SK-N-SH (cell line): ENCODE measurements at places on chromosomes 5 and 9.

DNA sequence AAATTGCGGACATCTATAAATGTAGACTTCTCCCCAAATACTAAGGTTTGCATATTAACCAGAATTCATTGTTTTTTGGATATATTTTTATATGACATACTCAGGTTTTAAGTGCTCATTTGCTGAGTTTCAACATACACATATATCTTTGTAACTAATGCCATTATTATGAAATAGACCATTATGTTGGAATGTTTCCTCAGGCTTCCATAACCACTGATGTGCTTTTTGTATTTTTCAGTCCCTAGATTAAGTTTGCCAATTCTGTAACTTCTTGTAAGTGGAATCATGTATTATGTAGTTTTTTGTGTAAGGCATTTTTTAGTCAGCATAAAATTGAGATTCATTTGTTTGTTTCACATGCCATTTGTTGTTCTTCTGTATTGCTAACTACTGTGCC lies 32.1 kb downstream of the HSPA4 start:
- DNase-seq: no peak

GRCh38 chr5:110753600-110753999 lies 14.8 kb downstream of the SLC25A46 start:
- no peak for DNase-seq

DNA sequence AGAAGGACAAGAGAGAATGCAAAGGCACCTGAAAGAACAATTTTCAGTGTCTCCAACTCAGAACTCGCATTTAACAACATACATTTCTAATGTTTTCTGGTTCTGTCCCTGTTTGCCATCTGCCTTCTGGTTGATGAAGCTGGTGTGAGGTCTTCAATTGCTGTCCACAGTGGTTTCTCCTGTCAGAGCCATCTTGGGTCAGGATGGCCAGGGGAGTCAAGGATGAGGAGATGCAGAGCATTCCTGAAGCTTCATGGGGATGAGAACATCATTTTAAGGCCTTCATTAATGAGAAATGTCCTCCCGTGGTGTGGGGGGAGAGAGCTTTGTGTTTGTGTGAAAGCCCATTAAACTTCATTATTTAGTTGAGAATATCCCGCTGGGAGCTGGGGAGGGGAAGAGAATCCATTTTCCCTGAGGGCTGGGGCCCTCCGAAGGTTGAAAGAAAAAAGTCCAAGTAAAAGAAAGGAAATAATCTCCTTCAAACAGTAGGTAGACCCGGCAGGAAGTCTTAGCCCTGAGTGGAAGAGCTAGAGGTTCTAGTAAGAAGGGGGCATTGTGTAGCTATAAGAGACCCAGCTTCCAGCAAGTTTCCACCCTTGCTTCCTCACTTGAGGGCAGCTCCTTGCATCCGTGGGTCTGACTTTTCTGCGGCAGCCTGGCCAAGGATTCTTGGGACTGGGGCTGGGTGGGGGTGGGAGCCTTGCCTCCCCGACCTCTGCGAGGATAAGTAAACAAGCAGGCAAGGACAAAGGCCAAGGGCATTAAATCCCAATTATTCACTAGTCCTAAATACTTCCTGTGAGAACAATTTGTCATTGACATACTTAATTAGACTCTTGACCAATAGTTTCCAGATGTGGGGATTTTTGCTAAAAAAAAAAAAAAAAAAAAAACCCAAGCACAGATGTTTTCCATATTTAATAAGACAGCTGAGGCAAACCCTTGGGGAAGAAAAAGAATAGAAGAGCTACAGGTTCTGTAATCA lies 119.2 kb downstream of the MSX2 start:
- DNase-seq: peak; percentile 13

DNA sequence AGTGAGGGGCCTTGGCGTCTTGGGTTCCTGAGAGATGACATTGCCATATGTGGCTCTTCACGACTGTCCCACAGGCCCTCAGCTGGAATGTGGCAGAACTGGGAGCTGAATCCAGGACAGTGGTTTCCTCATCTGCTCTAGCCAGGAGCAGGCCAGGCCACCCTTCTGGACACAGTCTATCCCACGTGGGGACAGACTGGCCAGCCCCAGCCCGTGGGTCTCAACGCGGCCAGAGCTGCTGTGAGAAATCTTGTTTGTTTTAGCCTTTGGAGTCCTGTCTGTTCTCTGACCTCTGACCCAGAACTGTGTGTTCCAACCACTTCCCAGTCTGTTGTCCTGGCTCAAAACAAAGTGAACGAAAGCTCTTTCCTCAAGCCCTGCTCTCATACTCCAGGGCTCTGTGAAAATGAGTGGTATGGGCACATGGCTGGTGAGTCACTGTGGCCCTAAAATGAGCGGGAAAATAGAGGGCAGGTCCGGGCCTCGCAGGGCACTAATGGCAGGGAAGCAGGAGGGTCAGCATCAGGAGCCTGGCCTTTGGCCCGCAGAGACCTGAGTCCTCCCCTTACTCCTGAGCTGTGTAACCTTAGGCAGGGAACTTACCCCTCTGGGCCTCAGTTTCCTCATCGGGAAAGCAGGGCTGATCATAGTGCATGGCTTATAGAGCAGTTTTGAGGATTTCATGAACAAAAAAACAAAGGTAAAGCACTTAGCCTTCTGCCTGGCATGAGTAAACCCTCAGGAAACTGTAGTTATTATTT lies 34.8 kb upstream of the GLRX start:
- DNase-seq: no peak

DNA sequence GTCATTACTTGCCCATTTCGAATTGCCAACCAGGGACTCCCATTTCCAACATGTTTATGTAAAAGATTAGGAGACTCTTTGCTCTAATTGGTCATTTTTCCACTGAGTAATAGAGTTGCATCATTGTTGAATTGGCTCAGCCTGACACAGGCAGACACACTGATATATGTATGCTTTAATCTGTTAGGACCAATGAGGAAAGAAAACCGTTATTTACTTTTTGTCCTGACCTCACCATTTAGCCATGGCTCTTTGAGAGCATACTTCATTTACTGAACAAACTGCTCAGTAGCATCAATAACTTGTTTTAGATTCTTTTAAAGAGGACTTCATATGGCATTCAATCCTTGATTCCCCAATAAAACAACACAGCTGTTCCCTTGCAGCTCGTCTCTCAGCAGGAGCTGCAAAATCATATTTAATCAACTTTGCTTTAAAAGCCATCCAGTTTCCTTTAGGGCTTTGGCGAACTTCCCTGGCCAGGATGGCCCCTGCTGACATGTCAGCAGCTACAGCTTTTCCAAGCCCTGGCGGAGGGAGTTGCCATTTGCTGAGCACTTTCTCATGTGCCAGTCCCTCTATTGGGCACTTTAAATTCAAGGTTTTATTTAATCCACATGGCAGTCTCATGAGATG lies 251.5 kb upstream of the TNC start:
- peak; percentile 67 for DNase-seq

DNA sequence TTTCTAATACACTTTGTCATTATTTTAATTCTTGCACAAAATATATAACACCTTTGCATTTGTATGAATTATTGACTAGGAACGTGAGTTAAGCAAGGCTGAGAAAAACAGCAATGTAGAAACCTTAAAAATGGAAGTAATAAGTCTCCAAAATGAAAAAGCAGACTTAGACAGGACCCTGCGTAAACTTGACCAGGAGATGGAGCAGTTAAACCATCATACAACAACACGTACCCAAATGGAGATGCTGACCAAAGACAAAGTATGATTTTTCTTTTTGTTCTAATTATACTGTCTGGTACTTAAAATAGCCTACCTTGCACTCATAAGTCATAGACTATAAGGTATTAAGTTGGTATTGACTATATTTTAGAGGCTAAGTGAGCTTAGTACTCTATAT lies 34.4 kb downstream of the RAD50 start:
- DNase-seq: peak; percentile 4

GRCh38 chr5:75558981-75559632 lies 47.4 kb downstream of the POLK start:
- DNase-seq: no peak

DNA sequence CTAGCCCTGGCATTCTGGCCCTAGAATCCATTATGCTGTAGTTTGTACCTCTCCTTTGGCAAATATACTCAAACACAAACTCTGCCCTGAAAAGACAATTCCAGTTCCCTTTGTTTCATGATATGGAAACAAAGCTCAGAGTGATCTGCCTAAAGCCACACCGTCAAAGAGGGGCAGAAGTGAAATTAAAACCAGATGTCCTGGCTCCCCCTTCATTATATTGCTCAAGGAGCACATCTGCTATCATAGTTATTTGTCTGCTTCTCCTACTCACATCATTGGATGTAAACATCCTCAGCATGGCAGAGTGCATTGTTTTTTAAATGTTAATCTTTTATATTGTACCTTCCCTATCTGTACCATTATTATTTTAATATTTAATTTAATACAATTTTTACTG lies 266.7 kb upstream of the SMARCA2 start:
- peak; percentile 36 for DNase-seq

DNA sequence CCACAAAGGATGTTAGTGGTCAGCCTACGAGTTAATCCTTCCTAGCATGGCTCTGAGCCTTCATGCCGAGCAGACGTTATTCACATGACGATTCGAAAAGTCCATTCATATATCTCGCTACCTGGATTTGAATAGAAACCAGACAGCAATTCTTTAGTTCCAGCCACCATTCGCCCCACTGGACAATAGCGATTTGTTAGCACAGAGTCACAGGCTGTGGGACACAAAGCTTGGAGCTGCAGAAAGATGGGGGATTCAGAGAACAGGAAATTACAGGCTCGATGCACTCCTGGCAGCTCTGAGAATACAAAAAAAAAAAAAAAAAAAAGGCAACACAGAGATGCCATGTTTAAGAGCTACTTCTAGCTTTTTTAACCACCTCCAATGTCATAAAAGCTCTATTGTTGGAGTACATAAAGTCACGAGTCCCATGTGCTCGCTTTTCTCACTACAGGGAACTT lies 110.7 kb downstream of the NR6A1 start:
- DNase-seq: peak; percentile 22

DNA sequence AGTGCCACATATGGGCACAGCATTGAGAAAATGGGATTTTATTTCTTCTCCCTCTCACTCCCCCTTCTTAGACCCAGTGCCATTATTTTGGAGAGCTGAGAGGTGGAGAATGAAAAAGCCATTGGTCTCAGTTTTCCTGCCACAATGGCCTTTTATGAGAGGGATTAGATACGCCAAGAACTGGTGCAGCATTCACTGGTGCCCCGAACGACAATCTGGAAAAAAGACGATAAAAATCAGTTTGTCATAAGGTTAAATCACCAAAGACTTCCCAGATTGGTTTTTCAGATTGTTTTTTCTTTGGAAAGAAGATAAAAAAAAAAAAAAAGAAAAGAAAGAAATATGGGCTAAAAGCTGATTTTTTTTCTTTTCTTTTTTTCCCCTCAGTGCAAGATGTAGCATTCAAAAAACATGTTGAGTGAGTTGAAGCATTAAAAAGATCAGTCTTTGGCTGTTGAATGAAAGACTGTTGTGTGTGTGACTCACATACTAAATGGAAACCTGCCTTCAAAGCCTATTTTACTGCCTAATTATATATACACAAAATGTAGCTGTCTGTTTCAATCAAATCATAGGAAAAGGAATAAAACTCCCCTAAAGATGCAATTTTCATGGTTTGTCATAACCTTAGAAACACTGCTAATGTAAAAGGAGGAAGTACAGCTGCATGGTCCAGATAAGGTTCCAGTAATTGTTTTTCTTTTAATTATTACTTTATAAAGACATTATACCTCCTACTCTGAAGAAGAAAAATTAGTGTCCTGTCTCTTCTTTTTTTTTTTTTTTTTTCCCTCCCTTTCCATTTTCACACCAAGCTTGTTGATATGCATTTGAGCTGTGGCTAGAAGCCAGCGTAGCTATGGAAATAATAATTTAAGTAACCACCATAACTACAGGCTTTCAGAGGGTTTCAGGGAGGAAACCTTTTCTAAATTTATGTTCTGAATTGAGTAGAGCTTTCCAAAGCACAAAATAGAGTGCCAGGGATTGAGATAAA lies 27.2 kb upstream of the ZNF608 start:
- DNase-seq: peak; percentile 16

DNA sequence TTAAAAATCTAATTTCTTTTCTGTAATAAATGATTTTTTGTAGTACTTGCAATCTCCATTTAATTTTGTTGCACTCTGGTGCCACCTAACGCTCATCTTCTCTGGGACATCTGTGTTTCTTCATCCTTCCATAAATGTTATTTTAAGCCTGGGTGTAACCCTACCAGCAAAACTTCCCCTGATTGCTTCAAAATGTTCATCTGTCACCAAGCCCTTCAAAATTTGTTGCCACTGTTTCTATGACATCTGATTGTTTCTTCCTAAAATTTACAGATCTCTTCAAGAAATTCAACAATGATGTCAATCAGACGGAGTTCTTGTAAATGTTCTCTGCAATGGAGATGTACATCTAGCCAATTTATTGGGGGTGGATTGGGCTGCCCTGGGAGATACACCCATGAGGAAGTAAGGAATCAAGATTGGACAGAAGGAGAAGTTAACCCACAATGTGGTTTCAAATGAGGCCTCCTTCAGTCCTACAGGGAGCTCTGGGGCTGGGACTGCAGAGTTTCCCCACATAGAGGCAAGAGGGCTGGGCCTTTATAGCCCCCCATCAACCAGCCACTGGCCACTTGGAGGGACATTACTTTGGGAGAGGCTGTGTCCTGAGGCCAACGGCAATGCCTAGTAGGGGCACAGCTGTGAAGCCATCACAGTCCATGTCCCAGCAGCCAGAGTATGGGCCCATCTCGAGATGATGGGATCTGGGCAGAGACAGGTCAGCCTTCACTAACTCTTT lies 23.3 kb downstream of the MCTP1 start:
- no peak for DNase-seq

DNA sequence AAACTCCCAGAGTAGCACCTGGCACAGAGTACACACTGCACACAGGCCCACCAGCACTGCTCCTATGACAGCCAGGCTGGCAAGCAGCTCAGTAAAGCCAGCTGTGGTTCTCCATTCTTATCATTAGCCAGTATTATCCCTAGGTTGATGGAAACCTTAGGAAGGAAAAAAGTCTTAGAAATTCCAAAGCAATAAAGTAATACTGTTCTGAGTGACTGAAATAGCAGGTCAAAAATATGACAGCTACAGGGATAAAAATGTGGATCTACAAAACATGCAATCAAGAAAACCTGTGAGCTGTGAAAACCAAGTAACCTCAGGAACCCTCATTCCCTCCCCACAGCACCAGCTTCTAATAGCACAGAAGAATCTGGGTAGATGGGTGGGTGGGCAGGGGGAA lies 403.5 kb downstream of the SPOCK1 start:
- DNase-seq: no peak

- DNase-seq: no peak
Measured at GRCh38 chr5:17127743-17128231, 89.6 kb upstream of the BASP1 start.

- no peak for DNase-seq
Measured at GRCh38 chr9:130912932-130913598, 16.5 kb upstream of the QRFP start.

DNA sequence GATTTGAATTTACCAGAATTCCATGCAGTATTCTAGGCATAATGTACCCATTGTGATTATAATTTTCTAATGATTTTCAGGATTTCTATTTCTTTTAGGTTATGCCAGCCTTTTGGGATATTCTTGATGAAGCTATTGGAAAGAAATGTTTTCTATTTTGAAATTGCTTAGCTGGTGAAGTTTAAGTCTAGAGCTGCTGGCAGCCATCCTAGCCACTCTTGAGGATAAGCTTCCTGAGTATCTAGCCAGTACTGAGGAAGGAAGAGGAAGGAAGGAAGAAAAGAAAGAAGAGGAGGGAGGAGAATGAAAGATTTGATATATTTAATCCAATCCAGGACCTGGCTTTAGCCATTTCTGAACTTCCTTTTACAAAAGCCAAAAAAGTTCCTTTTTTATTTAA lies 142.1 kb upstream of the DAB2 start:
- DNase-seq: no peak
